ENCODE measurements at places on chromosomes 5 and 9. TPM values are rescaled to one million over a fixed set of nuclear protein-coding genes. Genes with fewer than 3 reads are reported as not detected.

The RETREG1 gene
- total RNA-seq = 5.4 TPM

The GPR151 gene
- not detected for total RNA-seq

The ACSL6 gene
- total RNA-seq = 129 TPM

The NRARP gene
- total RNA-seq = 1.3 TPM

The AGXT2 gene
- total RNA-seq = 49.4 TPM

The ZNF618 gene
- 3.7 TPM for total RNA-seq

The OR1N2 gene
- total RNA-seq = not detected

The PRELID2 gene
- 24.9 TPM for total RNA-seq

The PCDHGA8 gene
- total RNA-seq = 0.75 TPM

The PDZD2 gene
- 0.67 TPM for total RNA-seq

The CCDC180 gene
- 3.1 TPM for total RNA-seq

The SOHLH1 gene
- total RNA-seq = not detected

The ADAMTSL2 gene
- 1.8 TPM for total RNA-seq

The PELO gene
- total RNA-seq = 10.1 TPM

The SLC34A3 gene
- not detected for total RNA-seq

The PROP1 gene
- total RNA-seq = not detected

The ITK gene
- 1.5 TPM for total RNA-seq

The OLFML2A gene
- total RNA-seq = 1.1 TPM

The PCDHGA1 gene
- 0.08 TPM for total RNA-seq

The FREM1 gene
- 1.4 TPM for total RNA-seq

The STK32A gene
- 0.09 TPM for total RNA-seq

The EQTN gene
- 0.14 TPM for total RNA-seq

The CDO1 gene
- total RNA-seq = 212 TPM

The FGF10 gene
- 0.25 TPM for total RNA-seq

The C9orf153 gene
- 0.67 TPM for total RNA-seq

The ARHGEF39 gene
- under 0.01 TPM for total RNA-seq

The FOXD4L6 gene
- not detected for total RNA-seq

The ZDHHC11 gene
- total RNA-seq = 0.93 TPM

The GRM6 gene
- total RNA-seq = 0.23 TPM

The FAXDC2 gene
- 110 TPM for total RNA-seq

The FOXD1 gene
- total RNA-seq = not detected

The MOB3B gene
- 0.79 TPM for total RNA-seq

The HTR1A gene
- not detected for total RNA-seq

The C5orf46 gene
- total RNA-seq = not detected

The GALNT12 gene
- 0.25 TPM for total RNA-seq

Data from liver (tissue), 10 donors.